ENCODE measurements at places on chromosomes 1 and 21.

GRCh38 chr1:207393610-207394009, 60.5 kb upstream of the CR2 start:
- DNase-seq, result no peak

GRCh38 chr1:180617774-180618395, 13.9 kb upstream of the XPR1 start:
- DNase-seq, result no peak

DNA sequence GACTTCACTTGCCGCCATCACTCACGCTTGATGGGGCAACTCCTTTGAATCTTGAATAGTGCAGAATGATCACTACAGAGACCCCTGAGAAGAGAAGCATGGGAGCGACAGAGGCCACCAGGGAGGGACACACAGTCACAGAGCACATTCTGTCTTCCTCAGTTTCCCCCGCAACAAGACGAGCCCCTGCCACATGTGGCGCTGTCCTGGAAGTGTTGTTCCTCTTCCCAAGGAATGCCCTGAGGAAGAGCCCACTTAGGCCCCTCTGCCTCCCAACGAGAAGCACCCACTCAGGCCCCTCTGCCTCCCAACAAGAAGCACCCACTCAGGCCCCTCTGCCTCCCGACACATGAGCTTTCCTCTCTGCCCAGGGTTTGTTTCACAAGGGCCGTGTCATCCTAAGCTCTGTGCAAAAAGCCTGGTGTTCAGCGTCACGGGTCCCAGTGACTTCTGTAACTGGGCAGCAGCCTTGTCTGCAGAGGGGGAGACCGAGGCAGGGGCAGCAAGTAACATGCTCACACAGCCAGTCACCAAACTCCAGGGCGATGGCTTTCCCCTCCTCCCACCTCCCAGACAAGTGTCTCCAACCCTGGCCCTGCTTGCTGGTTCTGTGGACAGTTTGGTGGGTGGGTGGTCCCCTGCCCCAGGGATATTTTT, 19.8 kb downstream of the SLC37A1 start:
- no peak for DNase-seq

- DNase-seq, result peak; percentile 88
These were observed 1.6 kb downstream of the ERVH48-1 start for GRCh38 chr21:42923553-42924432.

- DNase-seq, result no peak
These were observed 89.6 kb upstream of the GPR88 start for GRCh38 chr1:100448366-100448765.

DNA sequence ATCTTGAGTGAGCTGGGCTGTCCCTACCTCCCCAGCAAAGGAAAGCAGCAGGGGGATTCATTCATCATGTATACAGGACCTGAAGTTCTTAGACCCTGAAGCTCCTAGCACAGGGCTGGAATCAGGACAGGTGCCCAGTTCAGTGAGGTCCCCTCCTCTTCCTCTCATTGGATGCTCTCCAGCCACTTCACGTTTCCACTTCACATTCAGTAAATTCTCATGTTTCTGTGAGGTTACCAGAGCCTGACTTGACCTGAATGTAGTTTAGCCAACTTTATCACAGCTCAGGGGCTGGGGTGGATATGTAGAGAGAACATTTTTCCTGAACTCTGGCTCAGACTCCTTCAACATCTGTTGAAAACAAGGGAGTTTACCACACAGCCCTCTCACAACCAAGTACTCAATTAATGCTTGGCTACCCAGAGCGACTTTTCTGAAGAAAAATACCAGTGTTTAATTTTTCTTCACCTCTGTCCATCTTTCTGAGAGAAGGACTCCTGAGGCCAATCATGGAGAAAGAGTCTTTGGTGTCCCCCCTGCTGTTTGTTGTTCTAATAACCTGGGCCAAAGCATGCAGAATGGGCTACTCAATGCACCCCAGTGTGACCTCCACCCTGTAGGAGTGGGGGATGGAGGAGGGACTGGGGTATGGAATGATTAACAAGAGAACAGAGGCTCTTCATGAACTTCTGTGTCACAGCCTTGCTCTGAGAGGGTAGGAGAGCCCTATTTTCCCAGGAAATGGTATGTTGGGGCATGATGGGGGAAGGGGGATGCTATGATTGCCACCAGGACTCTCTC, 108.3 kb upstream of the FGGY start:
- DNase-seq, result no peak

DNA sequence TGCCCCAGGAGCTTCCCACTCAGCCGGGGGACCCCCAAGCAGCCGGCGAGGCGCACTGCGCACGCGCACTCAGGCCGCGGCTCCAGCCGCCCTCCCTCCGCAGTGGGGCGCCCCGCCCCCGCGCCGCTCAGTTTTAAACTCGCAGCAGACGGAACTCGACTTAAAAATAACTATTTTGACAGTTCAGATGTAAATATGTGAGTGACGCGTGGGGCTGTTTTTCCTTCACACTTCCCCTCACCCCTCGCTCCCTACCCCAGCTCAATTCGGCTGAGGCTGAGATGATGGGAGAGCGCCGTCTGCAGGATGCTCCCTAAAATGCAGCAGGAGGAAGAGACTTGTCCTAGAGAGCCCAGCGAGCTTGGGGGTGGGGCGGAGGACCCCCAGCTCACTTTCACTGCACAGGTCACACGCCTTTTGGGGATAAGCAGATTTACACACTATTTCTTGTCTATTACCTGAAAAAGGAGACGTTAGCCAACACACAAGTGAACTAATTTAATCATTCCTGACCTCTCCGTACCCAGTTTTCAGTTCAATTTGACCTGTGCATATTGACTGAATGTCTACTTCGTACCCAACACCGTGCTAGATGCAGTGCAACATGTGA, 8.9 kb upstream of the LEMD1 start:
- DNase-seq, result no peak

GRCh38 chr1:221149111-221149510, 269.9 kb downstream of the HLX start:
- DNase-seq, result no peak

GRCh38 chr1:62144238-62144831, 50.3 kb upstream of the L1TD1 start:
- peak; percentile 15 for DNase-seq

DNA sequence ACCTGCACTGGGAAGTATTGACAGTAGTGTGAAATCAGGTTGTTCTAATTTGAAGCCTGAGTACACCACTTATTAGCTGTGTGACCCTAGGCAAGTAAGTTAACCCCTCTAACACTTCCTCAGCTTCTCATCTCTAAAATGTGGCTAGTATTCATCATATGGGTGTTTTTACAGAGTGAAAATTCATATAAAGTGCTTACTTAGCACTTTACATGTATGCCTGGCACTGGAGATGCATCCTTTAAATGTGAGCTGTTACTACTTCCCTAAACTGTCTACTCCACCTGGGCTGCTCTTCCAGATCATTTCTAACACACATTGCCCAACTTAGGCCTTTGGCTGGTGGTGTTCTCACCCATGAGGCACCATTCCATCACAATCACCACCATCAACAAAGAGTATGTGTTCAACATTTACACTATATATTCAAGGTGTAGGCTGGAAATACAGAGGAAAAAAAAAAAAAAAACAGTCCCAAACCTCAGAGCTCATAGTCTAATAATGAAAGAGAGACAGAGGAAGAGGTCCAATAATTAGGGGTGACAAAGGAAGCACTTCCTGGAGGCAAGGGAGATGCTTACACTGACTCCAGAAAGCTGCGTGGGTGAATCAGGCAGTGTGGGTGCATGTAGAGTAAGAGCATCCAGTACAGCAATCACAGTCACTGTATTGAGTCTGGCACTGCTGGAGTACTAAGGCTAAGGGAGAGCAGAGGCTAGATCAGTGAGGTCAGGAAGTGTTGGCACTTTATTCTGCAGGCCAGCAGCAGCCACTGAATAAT, 3.6 kb downstream of the STX6 start:
- DNase-seq, result no peak

GRCh38 chr1:22236166-22236565, 93.3 kb upstream of the WNT4 start:
- no peak for DNase-seq

DNA sequence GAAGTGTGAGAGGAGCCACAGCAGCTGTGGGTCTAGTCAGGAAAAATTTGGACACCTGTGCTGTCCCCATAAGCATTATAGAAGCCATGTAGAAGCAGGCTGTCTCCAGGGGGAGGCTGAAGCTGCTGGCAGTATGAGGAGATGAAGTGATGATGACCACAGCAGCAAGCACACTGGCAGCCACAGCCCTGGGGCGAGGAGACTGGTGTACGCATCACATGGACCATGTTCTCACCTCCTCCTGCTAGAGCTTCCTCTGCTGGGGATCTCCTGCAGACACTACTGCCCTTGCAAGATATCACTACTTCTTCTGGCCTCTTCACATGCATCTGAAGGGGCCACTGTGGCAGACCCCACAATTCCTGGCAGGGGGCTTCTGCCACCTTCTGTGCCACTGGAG, 33.8 kb upstream of the CREG1 start:
- no peak for DNase-seq

DNA sequence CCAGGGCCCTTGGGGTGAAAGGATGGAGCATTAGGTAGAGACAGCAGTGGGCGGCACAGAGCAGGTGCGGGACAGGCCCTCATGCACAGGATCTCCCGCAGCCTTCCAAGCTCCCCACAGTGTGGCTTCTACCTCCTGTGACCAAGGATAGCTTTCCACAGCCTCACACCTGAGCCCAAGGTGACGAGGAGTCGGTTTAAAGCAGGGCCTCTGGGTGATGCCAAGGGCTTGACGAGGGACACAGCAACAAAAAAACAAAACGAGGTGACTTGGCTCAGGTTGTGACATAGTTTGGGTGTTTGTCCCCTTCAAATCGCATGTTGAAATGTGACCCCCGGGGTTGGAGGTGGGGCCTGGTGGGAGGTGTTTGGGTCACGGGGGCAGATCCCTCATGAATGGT, 15.3 kb downstream of the RSPH1 start:
- no peak for DNase-seq

GRCh38 chr1:151621351-151621750, 9.5 kb downstream of the SNX27 start:
- no peak for DNase-seq

- no peak for DNase-seq
These were observed 61.0 kb upstream of the NEK2 start for GRCh38 chr1:211736351-211736915.

DNA sequence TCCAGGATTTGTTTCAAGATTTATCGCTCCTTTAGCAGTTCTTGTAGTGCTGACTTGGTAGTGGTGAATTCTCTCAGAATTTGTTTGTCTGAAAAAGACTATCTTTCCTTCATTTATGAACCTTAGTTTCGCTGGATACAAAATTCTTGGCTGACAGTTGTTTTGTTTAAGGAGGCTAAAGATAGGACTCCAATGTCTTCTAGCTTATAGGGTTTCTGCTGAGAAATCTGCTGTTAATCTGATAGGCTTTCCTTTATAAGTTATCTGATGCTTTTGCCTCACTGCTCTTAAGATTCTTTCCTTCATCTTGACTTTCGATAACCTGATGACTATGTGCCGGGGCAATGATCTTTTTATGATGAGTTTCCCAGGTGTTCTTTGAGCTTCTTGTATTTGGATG, 28.9 kb downstream of the RPAP2 start:
- no peak for DNase-seq

GRCh38 chr21:45767071-45768006, 123.8 kb downstream of the PCBP3 start:
- no peak for DNase-seq

GRCh38 chr1:165476776-165477175, 31.9 kb upstream of the RXRG start:
- DNase-seq, result no peak

- no peak for DNase-seq
These were observed 52.8 kb downstream of the TNFSF18 start for GRCh38 chr1:172997941-172998361.

DNA sequence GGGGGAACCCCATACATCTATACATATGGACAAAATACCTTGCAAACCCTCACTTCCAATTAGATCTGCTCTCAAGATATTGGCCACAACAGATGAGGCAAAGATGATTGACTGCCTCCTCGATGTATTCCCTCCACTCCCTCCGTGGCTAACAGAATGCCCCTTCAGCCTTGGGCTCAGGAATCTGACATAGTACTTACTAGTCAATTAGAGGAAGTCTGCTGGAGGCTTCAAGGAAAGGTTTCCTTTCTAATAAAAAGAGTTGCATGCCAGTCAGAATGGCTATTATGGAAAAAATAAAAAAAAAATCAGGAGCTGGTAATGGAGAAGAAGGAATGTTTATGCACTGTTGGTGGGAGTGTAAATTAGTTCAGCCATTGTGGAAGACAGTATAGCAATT, 90.4 kb upstream of the VAV3 start:
- no peak for DNase-seq

- DNase-seq, result no peak
These were observed 26.2 kb upstream of the TARBP1 start for GRCh38 chr1:234504969-234505768.

DNA sequence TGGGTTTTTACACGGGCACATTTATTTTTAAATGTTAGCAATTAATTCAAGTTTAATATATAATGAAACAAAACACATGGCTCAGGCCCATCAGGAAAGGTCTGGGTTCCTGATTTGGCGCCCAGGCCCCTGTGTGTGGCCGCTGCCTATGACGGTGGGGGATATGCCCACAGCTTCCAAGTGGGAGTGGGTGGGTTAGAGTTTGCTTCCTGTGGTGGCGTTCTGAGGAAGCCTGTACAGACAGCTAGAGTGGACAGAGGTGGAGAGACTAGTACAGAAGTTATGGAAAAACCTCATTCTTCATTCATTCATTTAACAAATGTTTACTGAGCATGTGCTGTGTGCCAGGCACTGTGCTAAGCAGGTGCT, 22.4 kb upstream of the EPS8L3 start:
- DNase-seq, result no peak

- DNase-seq, result no peak
These were observed 62.5 kb upstream of the ZP4 start for GRCh38 chr1:237953238-237953637.

- DNase-seq, result peak; percentile 11
These were observed 46.3 kb downstream of the GPA33 start for GRCh38 chr1:167043752-167044488.

GRCh38 chr1:28111157-28111556, 22.7 kb upstream of the EYA3 start:
- no peak for DNase-seq

DNA sequence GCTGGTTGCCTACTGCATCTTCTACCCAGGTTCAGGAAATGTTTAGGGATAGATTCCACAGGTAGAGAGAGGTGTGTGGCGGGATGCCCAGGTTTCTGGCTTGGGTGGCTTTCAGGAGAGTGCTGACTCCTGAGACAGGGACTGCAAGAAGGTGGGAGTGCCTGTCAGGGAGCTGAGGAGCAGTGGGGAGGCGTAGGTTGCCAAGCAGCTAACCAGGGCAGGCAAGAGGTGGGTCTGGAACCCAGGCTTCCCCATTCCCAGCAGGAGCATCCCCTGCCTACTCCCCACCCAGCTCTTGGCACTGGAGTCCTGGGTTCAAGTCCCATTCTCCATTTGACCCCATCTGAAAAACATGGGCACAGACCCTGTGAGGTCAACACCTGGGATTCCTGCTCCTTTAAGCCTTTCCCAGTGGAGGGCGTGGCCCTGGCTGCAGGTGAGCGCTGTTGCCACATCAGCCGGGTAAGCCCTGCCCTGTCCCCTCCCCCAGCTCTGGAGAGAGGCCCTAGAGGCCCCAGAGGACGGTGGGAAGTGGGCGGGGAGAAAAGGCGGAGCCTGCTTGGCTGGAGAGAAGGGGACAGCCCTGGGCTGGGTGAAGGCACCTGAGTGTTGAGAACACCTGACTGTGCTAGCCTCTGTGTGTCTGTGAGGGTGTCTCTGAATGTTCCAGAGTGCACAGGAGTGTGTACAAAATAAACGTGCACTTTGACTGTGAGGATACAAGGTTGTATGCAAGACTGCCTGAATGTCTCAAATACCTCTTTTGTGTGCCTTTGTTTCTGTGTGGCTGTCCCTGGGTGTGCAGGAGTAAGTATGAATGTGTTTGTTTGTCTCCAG, 14.0 kb upstream of the SYNC start:
- peak; percentile 93 for DNase-seq

GRCh38 chr1:36582066-36582755, 99.5 kb upstream of the CSF3R start:
- no peak for DNase-seq

Measured in NCI-H1048 (cell line).